ENCODE measurements at places on chromosomes 1 and 21.

DNA sequence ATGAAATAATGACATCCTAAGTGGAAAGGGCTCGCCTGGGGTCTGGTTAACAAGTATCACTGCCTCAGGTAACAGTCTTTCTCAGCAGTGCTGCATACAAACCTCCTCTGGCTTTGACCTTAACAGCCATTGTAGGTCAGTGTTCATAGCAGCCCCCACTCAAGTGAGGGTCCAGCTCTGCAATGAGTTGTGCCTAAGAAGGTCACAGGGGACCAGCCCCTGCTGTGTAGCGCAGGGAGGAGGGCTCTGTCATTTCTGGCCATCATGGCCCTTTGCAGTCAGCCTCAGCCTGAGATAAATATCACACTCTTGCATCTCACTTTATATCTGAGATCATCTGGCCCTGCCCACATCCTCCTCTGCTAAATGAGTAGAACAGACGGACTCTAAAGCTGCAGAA is 18.1 kb upstream of the MYSM1 start:
- DNase-seq = no peak

DNA sequence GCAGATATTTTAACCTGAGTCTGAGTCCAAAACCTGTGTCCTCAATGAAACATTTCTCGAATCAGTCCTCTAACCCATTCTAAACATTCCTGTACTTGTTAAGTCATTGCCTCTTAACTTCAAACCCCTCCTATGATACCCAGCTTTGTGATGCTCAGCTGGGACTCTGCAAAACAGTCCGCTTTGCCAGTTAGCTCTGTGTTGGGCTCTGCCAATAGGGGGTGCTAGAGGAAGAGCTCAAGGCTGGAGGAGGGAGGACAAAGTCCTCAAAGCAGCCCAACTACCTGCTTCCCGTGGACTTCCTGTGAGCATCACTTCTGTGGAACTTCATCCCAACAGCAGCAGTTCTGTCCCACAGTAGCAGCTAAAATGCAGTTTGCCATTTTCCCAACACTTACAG is 38.1 kb upstream of the SYT14 start:
- no peak for DNase-seq

GRCh38 chr1:53195246-53196016 is 1.2 kb upstream of the CPT2 start:
- DNase-seq = no peak

DNA sequence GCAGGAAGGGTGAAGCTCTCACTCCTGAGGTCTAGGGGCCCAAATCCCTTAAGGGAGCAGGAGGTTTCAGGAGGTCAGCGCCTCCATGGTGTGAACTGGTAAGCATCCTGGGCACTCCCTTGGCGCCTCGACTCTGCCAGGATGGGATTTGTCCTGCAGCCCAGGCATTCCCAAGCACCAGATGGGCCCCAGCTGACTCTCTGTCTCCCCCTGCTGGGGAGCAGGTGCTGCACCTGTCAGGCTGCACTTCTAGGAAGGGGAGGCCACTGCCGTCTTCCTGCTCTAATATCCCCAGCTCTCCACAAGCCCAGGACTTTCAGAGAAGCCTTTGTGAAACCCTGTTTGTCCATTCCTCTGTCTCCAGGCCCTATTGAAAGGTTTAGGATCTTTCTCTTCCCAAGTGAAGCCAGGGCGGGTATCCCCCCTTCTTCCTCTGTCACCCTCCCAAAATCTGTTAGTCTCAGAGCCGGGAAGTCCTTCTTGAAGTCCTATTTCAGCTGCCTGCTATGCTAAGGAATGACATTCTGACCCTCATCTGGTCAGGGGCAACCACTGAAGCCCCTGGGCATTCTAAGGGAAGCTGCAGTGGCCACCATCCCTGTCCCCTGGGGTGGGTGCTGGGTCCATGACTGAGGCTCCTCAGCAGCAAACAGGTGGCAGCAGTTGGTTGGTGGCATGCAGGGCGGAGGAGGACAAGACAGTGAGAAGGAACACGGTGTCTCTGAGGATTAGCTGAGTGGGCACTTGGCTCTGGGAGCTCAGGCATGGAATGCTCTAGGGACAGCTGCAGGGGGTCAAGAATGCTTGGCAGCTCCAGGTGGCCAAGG is 3.2 kb downstream of the MYBPH start:
- DNase-seq = no peak

DNA sequence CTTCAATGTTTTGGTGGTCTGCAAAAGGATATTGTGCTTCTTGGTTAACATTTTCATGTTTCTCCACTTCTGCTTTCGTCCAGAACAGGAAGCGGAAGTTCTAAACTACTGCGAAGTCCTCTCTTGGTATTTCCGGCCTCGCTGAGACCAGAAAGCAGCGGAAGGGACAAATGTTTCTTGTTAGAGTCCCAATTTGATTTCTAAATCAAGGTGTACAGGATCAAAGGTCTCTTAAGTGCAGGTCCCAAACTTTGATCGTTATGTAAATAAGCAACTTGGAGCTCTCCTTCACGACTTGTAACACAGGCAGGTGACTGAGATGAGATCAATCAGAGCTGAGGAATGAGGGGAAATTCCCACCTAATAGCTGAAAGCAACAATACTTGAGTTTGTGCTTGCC is 40.1 kb upstream of the HMCN1 start:
- no peak for DNase-seq

DNA sequence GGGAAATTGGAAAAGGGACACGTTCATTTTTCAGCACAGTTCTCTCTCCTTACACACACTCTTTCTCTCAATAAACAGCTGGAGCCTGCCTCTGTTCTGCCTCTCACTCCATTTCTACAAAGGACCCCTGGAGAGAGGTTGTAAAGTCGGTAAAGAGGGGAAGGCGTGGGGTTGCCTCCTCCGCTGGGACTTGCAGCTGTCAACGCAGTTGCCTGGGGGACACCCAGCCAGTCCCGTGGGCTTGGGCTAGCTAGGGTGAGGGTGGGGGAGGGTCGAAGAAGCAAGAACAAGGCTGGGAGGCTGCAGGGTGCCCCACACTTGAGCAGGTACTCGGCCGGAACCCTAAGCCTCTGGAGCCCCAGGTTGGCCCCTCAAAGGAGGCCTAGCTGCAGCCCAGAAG is 27.6 kb downstream of the C1orf216 start:
- DNase-seq = peak; percentile 17

GRCh38 chr1:59574085-59574484 is 240.7 kb upstream of the HOOK1 start:
- no peak for DNase-seq

GRCh38 chr1:52834798-52835197 is 7.8 kb upstream of the ZYG11A start:
- no peak for DNase-seq

- no peak for DNase-seq
Observed at GRCh38 chr1:243526180-243526579, 270.3 kb downstream of the SDCCAG8 start.

DNA sequence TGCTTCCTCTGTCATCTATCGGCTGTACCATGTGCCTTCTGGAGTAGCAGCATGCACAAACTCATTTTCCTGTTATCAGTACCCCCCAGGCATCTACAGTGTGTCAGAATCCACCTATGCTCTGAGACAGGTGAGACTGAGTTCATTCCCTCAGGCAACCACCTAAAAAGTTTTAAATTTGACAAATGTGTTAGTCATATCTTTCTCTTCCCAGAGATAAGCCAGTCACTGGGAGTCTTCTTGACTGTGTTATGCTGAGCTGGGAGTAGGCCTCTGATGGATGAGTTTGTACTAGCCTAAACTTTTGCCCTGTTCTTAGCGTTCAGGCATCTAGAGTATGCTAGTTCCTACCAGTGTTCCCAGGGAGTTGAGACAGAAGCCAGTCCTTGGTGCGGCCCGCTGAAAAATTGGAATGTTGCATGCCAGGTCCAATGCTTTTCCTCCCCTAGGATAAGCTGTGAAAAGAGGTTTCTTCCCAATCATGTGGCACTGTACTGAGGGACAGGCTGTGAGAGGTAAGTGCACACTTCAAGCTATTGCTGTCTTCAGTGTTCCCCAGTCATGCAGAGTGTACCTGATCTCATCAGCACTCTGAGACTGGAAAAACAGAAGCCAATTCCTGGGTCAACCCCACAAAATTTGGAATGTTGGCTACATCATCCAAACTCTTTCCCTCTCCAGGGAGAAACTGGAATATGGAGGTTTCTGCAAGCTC is 1202.3 kb downstream of the NCAM2 start:
- DNase-seq = no peak

GRCh38 chr1:230842801-230843200 is 25.5 kb downstream of the C1orf198 start:
- no peak for DNase-seq

DNA sequence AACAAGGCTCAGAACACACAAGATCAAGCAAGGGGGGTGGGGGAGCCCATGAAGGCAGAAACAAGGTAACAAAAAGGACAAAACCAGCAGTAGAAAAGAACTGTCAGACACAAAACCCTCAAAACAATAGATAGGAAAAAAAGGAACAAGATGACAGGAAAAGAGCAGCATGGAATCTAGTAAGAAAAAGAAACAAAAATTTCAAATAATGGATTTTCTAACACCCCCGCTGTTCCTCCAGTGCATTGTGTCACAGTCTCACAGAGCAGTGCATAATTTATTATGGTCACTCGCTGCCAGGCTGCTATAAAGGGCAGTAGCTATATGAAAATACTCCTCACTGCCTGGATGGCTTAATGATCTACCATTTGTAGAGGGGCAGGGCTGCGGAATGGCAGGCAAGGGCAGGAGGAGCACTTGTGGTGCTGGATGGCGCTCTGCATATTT is 567.9 kb downstream of the DPYD start:
- DNase-seq = no peak

DNA sequence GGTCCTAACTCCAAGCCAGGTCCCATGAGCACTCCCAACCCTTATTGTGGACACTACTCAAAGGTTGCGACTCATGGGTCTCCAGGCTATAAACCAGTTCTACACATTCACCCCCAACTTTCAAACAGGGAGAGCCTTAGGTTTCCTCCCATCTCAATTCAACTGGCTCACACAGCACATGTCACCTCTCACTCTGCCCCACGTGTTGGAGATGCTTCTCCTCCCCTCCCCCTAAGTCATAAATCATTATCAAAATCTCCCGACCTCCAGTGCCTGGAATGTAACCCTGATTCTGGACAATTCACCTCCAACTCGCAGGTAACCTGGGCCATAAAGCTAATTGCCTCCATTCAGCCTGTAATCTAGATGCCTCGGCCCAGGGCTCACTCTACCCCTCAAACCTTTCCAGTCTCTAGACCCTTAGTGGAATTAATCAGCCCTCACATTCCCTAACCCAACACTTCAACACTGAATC is 595 bp downstream of the AK2 start:
- DNase-seq = no peak

DNA sequence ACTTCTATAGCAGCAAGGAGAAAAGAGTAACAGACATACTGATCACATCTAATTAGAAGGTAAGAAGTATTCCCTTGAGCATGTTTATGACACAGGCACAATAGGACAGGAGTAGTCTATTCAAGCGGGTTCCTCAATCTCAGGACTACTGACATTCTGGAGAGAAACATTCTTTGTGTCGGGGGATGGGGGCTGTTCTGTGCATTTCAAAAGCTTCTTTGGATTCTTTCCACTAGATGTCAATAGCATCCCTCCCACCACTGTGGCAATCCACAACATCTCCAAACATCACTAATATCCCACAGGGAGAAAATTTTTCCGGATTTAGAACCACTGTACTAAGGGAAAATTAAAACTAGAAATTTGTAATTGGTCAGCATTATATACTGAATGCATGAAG is 56.9 kb downstream of the ADAMTS5 start:
- DNase-seq = no peak

- DNase-seq = no peak
Observed at GRCh38 chr1:31541194-31541593, 35.1 kb upstream of the TINAGL1 start.

DNA sequence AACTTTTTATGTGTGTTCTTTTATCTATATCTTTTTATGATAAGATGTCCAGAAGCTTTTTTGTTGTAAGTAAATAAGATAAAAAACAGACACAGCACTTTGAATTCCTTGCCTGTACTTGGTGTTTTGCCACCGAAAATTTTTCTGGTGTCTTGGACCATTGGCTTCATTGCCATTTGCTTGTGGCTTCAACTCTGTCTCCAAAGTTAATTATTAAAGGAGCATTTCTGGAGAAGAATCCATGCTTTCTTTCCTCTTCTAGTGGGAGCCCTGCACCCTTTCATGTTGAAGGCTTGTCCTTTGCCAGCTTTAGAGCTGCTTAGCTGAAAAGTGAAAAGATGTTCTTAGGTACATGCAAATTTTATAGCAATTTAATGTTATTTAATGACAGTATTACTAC is 112.2 kb downstream of the DYRK1A start:
- DNase-seq = no peak

DNA sequence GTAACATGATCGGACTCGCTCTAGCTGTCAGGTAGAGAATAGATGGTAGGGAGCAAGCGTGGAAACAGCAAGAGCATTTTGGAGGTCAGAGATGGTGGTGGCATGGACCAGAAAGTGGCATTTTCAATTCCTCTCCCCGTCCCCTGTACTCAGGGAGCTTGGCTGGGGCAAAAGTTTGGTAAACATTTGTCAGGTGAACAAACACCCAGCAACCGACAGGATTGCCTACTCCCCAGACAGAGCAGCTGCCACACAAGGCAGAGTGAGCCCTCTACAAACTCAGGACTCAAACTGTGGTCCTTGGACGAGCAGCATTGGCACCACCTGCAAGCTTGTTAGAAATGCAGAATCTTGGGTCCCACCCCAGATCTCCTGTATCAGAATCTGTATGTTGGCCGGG is 14.3 kb downstream of the PTAFR start:
- DNase-seq = no peak

GRCh38 chr1:117368116-117369108 is 1.2 kb downstream of the MAN1A2 start:
- DNase-seq = no peak

DNA sequence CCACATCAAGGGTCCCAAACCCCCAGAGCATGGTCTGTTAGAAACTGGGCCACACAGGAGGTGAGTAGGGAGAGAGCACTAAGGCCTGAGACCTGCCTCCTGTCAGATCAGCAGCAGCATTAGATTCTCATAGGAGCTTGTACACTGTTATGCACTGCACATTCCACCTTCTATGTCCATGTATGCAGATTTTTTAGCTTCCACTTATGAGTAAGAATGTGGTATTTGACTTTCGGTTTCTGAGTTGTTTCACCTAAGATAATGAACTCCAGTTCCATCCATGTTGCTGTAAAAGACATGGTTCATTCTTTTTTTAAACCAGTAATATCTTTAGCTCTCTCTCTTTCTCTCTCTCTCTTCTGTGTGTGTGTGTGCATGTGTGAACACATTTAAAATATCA is 663 bp upstream of the GBP6 start:
- no peak for DNase-seq

DNA sequence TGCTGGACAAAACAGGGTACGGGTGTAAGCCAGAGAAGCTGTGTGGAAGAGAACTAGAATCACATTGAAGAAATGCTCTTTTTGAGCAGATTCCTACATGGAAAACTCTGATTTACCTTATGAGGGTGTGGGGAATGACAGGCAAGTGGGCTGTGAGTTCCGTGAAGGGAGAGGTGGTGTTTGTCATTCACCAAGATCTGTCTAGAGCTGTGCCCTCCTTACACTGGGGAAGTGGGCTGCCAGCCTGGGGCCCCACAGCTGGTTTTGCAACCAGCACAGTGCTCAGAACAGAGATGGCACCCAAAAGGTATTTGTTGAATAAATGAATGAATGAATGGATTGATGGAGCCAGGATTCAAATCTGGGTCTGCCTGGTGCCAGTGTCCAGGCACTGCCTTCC is 10.4 kb downstream of the RCAN1 start:
- DNase-seq = no peak

GRCh38 chr1:46532498-46533178 is 18.8 kb downstream of the KNCN start:
- no peak for DNase-seq

Measured in NCI-H2081 treated with DMSO at 0.1 percent for 48 hours (cell line).